ENCODE measurements at places on chromosomes 7 and 10.

DNA sequence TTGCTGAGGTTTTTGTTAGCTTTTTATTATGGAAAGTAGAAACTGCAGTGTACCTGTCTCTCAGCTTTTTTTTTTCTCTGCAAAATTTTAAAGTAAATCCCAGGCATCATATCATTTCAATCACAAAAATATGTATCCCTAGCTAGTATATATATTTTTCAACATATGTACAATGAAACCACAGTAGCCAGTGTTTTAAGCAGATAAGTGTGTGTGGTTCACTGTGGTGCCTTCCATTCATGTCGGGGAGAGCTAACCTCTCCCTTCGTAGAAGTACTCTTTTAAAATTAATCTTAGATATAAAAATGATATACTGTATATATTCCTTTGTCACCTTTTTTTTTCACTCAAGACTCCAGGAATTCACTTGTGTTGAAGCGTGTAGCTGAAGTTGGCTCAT, 22.7 kb downstream of the CUL1 start:
- DNase-seq, result no peak

GRCh38 chr7:7897949-7898515, 70.6 kb upstream of the GLCCI1 start:
- DNase-seq, result no peak

GRCh38 chr7:141013345-141013715, 1.4 kb downstream of the MRPS33 start:
- DNase-seq, result no peak

- no peak for DNase-seq
These were observed 1.4 kb upstream of the ADAM8 start for GRCh38 chr10:133277993-133278576.

DNA sequence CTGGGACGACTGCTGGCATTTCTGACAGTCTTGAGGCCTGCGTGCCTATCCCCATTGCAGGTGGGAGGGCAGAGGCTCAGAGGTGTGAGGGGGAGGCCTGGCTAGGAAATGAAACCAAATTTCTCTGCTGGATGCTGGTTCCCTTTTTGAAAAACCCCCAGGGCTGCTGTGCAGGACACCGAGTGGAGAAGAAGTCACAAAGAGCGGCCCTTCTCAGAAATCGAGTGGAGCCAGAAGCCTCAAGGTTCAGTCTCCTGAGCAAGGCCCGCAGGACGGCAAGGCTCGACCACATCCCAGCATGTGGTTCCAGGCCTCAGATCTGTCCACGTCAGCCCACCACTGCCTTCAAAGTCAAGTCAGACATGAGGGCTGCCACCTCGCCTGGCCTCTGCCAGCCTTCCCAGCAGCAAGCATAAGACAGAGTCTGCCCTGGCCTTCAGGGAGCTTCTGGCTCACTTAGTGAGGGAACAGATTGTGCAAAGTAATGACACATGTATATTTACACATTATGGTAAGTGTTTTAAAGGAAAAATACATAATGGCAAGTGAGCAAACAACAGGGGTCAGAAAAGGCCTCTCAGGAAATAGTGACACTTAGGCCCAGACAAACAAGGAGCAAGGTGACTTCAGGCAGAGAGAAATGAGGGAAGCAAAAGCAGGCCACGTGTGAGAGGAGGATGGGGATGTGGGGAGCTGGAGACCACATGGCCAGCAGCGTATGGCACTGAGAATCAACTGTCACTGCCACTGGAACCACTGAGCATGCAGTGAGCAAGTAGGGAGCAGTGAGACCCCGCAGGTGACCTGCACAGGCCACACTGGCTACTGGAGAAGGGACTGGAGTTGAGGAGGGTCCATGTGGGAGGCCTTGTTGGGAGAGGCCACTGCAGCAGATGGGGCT, 86.7 kb downstream of the ARHGAP22 start:
- no peak for DNase-seq

- DNase-seq, result no peak
These were observed 44.0 kb downstream of the UNCX start for GRCh38 chr7:1276626-1277175.

GRCh38 chr7:4849390-4849789, 12.4 kb downstream of the PAPOLB start:
- DNase-seq, result no peak

DNA sequence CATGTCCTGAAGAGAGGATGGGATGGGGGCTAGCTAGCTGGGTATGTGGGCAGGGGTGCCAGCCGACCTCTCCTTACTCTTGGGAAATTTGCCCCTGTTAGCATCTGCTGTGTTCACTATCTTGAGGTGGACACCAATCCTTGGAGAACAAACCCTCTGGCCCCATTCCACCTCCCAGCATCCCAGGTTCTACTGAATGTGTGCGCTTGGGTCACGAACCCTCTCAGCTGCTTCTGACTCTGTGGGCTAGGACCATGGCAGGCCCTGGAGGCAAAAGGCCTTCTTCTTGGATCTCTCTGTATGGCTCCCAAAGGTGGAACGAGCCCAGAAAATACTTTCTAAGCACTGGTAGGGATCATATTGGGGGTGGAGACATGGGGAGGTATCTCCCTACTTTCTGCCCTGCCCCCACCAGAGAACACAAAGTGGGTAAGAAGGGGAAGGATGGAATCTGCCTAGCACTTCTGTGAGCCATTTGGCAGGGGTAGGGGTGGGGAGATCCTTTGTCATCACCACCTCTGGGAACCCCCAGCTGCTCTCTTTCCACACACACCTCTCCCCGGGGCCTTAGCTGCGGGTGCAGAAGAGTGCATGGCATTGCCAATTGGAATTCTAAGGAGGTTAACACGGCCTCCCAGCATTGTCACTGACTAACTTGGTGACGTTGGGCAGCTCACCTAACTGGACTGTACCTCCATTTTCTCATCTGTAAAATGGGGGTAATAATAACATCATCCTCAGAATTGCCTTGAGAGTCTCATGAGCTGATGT, 7.7 kb downstream of the UNC5B start:
- no peak for DNase-seq
